ENCODE measurements at places on chromosomes 4 and X.

GRCh38 chrX:82362990-82363389, 1145.1 kb upstream of the POU3F4 start:
- no peak for DNase-seq

- DNase-seq, result no peak
Measured at GRCh38 chrX:112851806-112852205, 11.2 kb upstream of the AMOT start.

- no peak for DNase-seq
Measured at GRCh38 chr4:24642981-24643547, 58.7 kb upstream of the DHX15 start.

DNA sequence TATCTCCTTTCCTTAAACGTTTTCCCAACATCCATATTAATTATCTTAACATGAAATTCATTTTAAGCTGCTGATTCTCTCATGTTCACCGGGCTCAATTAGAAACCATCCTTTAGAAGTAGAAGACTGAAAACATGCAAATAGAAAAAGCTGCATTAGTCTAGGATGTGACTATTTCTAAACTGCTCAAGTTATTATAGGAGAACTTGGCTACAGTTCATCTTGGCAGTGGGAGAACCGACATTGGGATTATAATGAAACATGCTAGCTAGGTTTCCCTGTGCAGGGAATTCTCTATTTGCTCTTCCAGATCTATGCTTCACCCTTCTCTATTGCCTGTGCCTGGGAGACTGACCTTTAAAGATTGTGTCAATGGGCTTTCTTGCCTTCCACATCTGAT, 151.0 kb upstream of the PPARGC1A start:
- no peak for DNase-seq

- DNase-seq, result peak; percentile 73
Measured at GRCh38 chrX:12978205-12979025, 3.5 kb downstream of the TMSB4X start.

DNA sequence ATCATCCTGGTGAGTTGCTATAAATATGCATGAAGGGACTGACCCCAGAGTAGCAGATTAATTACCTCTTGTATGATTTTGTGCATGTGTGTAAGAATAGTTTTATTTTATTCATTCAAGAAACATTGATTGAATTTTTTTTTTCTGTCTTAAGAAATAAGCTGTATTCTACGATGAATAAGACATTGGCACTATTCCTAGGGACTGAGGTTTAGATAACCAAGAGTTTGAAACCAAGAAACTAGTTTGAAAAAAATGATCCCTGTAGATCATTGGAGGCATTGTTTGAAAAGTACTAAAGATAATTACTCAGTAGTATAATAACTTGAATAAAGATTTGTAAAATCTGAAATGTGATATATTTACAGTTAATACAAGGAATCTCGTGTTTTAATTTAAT, 1086.9 kb downstream of the PCDH7 start:
- no peak for DNase-seq

- no peak for DNase-seq
Measured at GRCh38 chr4:118881512-118882146, 7.0 kb upstream of the SYNPO2 start.

DNA sequence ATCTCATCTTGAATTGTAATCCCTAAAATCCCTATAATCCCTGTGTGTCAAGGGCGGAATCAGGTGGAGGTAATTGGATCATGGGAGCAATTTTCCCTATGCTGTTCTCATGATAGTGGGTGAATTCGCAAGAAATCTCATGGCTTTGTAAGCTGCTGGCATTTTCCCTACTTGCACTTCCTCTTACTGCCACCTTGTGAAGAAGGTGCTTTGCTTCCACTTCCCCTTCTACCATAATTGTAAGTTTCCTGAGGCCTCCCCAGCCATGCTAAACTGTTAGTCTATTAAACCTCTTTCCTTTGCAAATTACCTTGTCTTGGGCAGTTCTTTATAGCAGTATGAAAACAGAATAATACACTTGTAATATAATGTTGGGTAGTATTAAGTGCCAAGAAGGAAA, 1087.4 kb upstream of the SLIT2 start:
- no peak for DNase-seq

- peak; percentile 82 for DNase-seq
Measured at GRCh38 chr4:151117371-151117962, 18.0 kb downstream of the RPS3A start.

- no peak for DNase-seq
Measured at GRCh38 chrX:149302705-149303104, 202.4 kb downstream of the IDS start.

DNA sequence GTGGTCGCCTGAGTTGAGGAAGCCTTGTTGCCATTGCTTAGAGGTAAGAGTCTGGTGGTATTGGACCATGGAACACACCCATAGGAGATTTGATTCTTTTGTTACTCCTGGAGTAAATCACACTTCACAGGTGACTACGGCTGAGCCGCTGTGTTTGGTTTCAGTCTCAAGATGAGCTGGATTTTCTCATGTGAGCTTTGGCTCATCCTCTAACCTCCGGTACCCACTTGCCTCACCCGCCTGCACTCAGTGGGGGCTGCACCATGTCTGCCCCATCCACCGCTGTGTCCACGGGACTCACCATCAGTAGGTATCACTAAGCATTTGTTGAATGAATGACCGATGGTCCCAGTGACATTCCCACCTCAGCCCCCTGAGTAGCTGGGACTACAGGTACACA, 52.7 kb downstream of the HTT-AS start:
- no peak for DNase-seq

DNA sequence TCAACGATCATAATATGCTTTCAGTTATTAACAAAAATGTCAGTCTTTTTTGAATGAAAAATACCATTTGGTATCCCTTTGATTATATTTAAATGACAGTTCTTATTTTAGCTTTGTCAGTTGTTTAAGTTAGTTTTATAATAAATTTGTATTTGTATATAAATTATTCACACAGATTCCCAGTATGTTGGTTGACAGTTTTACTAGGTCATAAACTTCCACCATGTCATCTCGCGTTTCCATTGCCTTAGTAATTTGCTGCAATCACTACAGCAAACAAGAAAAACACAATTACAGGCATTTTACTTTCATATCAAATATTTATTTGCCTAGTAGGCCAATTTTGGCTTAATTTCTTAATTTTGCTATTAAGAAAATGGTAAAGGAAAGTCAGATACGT, 109.6 kb upstream of the ANK2 start:
- DNase-seq, result no peak

- DNase-seq, result peak; percentile 74
Measured at GRCh38 chr4:155025762-155026457, 182.5 kb upstream of the NPY2R start.

- DNase-seq, result no peak
Measured at GRCh38 chrX:115697806-115698205, 136.8 kb downstream of the PLS3 start.

GRCh38 chr4:141731481-141731880, 95.1 kb downstream of the IL15 start:
- no peak for DNase-seq

GRCh38 chrX:42797651-42798269, 19.8 kb upstream of the PPP1R2C start:
- no peak for DNase-seq

DNA sequence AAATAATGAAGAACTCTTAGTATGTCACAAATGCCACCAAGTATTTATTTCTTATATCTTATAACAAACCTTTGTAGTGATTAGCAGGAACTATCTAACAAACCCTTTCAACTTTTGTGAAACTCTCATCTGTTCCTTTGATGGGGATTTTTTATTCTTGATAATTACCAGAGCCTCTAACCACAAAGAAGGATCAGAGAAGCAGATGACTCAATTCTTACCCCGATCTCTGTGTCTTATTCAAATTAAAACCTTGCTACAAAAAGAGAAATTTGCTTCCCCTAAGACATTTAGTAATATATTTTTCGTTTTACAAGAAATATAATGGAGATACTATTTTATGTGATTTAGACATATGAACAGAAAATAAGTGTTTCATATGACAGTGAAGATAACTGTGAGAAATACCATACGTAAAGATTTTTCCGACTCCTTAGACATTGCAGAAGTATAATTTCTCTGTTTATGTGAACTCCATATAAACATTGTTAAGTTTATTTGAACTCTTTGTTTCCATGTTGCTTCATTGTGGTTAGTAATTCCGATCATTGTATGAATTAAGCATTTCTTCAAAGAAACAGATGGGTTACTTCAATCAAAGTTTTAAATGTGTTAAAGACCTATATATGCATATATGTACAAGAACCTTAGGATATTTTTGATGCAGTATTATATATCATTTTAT, 205.4 kb downstream of the CFAP299 start:
- no peak for DNase-seq

- peak; percentile 70 for DNase-seq
Measured at GRCh38 chr4:23945451-23946017, 55.7 kb upstream of the PPARGC1A start.

GRCh38 chr4:167885872-167886271, 206.5 kb upstream of the ANXA10 start:
- no peak for DNase-seq

DNA sequence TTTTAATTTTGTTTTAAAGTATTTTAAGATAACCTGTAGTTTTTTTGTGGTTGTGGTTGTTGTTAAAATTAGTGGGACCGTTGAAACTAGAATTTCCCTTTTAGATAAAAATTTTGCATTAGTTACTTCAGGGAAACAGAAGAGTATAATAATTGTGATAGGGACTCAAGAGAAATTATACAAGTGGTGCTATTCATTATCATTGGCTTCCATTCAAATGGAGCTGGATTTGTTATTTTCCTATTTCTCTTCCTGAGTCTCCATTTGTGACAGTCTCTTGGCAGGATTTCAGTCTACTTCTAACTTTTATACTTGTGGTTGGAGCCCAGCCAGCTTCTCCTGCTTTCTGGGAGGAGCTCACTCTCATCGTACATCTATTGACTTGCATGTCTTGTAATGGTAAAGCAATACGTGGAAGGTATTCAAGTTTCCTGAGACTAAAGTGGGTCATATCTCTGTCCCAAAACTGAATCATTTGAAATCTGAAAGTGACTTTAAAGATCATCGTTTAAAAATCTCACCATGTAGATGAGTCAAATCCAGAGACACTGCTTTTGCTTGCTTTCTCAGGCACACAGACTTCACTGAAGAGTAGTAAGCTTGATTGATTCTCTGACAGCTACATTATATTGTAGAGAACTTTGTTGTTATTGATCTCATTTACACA, 155.8 kb downstream of the RPA4 start:
- peak; percentile 1 for DNase-seq

GRCh38 chr4:36281384-36282106, at the start of gene DTHD1:
Gene DTHD1, plus strand, starts transcription at chr4:36281616. Its CDS starts 143 bp downstream, at chr4:36281759.
- no peak for DNase-seq

Data from hematopoietic multipotent progenitor cell treated with erythropoietin and hydrocortisone succinate and interleukin-3 and kit ligand, for 6 days (in vitro differentiated cells).